ENCODE measurements at places on chromosomes 11 and 22.

- DNase-seq: peak; percentile 34
These were observed 526 bp downstream of the TPST2 start for GRCh38 chr22:26589367-26589844.

DNA sequence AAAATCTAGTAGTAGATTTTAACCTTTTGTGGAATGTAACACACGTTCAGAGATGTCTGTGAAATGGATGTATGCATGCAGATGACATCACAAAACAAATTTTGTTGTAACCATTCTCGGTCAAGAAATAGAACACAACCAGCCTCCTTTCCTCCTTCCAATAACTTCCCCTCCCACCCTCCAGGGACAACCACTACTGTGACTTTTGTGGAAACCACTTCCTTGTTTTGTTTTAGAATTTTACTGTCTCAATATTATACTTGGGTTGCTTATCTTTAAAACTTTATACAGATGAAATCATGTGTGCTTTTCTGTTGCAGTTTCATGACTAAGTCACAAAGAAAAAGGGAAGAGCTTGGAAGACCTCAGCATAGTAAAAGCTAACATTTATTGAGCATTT, 189.4 kb upstream of the NCAM1 start:
- no peak for DNase-seq

- no peak for DNase-seq
These were observed 117.5 kb upstream of the ALX4 start for GRCh38 chr11:44427432-44427831.

- DNase-seq: no peak
These were observed 260.0 kb upstream of the CADM1 start for GRCh38 chr11:115764176-115764575.

- DNase-seq: no peak
These were observed 49.3 kb downstream of the WNT11 start for GRCh38 chr11:76156971-76157427.

- DNase-seq: no peak
These were observed 21.6 kb downstream of the ARVCF start for GRCh38 chr22:19994851-19995610.

- DNase-seq: no peak
These were observed 125.7 kb downstream of the KIRREL3 start for GRCh38 chr11:126874831-126875230.

- DNase-seq: peak; percentile 52
These were observed 18.8 kb upstream of the CDKN1C start for GRCh38 chr11:2904153-2905052.

GRCh38 chr11:70169632-70170031, 33.5 kb upstream of the FADD start:
- no peak for DNase-seq

GRCh38 chr11:6356503-6357055, 33.7 kb upstream of the SMPD1 start:
- DNase-seq: no peak

- DNase-seq: no peak
These were observed 18.9 kb upstream of the MOB2 start for GRCh38 chr11:1505480-1505879.

- no peak for DNase-seq
These were observed 42.0 kb downstream of the GRAMD4 start for GRCh38 chr22:46662226-46662625.

DNA sequence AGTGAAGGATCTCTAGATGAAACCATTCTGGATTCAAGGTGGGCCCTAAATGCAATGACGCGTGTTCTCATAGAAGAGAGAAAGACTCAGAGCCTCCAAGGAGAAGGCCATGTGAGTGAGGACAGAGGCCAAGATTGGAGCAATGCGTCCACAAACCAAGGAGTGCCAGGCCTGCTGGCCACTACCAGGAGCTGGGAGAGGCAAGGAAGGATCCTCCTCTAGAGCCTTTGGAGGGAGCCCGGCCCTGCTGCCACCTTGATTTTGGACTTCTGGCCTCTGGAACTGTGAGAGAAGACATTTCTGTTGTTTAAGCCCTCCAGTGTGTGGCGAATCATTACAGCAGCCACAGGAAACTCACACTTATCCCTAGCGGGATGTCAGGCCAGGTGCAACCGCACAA, 52.7 kb upstream of the SHANK2 start:
- no peak for DNase-seq

DNA sequence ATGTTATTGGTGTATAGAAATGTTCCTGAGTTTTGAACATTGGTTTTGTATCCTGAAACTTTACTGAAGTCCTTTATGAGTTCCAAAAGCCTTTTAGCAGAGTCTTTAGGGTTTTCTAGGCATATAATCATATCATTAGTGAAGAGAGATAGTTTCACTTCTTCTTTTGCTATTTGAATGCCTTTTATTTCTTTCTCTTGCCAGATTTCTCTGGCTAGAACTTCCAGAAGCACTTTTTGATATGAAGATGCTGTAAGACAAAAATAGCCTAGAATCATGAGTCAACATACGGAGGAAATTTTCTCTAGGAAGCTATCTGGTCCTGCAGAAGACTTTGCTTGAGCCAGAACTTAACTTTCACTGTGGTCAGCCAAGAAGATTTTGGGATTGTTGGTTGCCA, 86.7 kb upstream of the IZUMO1R start:
- DNase-seq: no peak

DNA sequence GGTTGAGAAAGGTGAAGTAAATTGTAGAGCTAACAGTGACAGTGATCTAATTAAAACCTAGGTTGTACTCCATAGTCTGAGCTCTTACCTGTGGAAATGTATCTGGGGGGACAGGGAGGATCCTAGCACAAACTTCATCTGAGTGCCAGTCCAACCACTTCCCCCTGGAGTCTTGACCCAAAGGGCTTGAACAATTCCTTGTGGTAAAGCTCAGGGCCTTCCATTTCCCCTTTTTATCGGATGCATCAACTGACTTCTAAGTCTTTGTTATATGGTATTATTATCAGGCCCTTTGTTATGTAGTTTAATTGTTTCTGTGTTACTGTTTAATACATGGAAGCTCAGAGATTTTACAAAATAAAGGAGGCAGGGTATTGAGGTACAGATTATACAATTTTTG, 140.2 kb upstream of the SESN3 start:
- DNase-seq: no peak

- peak; percentile 29 for DNase-seq
These were observed 84.7 kb downstream of the MAML2 start for GRCh38 chr11:96257972-96258934.

DNA sequence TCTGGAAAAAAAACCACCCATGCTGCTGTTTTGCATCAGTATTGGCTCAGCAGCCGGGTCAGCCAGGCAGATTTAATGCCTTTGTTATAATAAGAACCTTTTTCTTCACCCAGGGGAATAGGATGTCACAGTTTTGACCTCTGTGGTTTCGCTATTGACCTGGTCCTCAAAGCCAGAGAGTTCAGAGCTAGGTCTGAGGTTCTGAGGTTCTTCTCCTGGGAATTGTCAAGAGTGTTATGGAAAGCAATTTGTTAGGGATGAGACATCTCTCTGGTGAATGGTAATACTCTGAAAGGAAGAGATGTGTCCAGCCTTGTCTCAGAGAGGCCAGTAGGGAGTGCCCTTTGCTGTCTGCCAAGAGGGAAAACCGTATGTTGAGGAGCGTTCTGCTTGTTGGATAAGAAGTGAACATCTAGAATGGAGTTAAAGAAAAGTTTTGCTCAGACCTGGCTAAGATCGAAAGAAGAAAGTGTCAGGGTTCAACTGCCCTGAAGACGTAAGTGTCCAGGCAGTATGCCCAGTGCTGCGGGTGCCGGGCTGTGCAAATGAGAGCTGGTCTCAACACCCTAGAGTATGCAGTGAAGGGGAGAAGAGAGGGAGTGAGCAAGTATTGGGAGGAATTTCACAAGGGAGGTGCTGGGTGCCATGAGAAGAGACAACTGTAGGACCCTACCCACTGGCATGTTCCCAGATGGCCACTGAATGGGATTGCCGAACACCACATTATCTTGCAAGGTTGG, 150.9 kb upstream of the TTC12 start:
- no peak for DNase-seq

DNA sequence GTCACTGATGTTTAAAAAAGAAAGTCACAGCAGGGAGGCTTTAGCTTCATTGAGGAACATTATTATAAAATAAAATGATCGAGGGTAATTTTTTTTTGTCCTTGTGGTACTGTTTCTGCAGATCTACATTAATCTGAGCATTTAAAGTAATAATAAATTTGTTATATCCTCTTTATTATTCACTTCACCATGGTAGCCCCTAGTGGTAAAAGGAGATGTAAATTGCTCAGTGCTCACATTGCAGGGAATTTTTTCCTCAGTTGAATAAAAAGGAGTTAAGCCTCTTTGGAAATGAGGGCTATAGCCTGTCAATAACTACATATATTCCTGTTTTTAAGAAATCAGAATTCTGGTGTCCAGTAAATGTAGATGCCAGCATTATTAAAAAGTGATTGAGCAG, 99.7 kb upstream of the VPREB1 start:
- no peak for DNase-seq

- peak; percentile 76 for DNase-seq
These were observed 1.2 kb downstream of the SYVN1 start for GRCh38 chr11:65132988-65133700.

DNA sequence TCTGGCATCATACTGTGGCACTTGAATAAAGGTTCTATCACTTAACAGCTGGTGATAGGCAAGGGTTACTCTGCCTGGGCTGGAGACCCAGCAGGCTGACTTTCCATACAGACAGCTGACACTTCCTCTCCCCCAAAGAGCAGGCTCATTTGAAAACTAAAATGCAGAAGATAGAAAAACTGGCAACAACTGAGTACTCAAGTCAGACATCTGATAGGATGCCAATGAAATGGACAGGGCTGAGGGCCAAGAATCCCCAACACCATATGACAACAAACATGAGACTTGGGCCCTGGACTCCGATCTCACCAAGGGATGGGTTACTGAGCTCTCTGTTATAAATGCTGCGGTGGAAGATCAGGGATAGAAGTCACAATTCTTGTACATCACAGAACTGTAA, 237.2 kb downstream of the LRRC4C start:
- DNase-seq: no peak

DNA sequence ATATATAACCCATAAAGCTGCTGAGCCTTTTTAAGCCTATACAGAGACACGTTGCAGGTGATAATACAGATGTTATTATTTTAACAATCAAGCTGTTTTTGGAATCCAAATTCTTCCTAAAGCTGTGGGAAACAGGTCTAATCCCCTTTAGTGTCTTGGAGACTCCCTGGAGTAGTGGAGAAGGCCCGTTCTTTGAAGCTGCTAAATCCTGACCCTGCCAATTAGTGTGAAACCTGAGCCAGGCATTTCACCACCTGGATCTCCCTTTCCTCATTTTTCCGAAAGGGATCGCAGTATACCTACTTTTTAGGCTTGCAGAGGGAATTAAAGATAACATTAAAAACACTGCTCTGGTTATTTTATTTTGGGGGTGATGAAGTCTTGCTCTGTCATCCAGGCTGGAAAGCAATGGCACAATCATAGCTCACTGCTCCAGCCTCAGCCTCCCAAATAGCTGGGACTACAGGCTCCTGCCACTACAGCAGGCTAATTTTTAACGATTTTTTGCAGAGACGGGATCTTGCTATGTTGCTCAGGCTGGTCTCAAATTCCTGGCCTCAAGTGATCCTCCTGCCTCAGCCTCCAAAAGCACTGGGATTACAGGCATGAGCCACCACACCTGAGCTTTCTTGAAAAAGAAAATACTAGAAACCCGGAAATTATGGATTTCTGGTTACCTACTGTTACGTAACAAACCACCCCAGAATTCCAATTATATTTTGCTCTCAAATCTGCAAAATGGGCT, 1.7 kb upstream of the EIF4ENIF1 start:
- DNase-seq: no peak

DNA sequence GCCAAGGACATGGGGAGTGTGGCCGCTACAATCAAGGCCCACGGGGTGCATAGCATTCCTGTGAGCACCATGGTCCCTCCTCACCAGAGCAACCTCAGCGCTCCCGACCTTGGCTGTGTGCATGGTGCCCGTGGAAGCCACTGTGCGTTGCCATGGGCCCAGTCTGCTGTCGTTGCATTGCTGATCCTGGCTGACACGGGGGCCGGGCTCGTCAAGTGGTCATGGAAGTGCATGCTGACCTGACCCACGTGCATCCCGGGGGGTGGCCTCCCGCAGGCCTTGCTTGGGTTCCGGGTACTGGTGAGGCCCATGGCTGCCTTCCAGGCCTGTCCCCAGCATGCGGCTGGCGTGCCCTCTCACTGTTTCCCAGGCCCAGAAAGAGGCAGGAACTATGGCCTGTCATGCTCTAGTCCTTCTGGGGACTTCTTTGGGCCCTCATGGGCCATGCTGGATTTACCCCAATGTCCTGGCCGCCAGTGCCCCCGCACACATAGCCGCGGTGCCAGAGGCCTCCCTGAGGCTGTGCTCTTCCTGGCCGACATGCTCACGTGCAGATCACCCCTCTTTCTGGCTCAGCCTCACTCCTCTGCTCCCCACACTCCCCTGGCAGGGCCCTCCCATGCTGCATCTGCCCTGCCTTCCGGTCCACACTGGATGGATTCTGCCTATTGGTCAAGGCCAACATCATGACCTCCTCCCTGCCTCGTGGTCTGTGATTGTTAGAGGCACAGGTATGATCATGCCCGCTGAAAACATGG, 1258.0 kb downstream of the BRD1 start:
- DNase-seq: no peak

DNA sequence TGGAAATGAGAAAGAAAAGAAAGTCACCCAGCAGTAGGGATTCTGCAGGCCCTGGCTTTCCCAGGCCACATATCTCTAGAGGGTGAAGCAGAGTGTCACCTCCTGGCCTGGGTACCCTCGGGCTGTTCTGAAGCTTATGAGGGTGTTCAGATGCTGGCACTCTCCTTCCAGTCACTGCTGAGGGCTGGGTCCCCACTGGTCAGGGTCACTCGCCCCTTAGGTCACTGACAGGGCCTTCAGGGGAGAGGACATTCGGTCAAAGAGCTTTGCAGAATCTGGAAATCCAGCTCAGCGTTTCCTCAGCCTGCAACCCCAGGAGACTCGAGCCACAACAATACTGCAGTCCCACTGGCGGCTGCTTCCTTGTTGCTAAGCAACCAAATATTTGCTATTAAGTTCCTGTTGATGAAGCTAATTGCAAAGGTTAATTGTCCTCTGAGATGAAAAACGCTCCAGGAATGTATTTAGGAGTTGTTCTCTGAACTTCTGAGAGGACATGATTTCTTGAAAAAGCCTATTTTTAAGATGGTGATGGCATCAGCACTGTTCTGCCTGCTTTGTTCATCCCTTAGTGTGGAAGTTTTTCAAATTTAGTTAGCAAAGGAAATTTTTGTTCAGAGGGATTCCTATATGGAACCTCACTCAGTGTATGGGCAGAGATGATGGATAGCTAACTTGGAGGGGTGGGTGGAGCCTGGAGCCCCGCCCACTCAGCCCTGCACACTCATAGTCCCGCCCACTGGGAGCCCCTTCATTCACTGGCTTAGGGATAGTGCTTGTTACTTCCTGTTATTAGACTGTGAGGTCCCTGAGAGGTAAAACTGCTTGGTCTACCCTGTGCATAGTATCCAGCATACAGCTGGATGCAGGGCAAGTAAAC, 109.2 kb downstream of the CSNK2A3 start:
- DNase-seq: peak; percentile 73

GRCh38 chr11:92531065-92531739, 306.6 kb downstream of the FAT3 start:
- DNase-seq: no peak

DNA sequence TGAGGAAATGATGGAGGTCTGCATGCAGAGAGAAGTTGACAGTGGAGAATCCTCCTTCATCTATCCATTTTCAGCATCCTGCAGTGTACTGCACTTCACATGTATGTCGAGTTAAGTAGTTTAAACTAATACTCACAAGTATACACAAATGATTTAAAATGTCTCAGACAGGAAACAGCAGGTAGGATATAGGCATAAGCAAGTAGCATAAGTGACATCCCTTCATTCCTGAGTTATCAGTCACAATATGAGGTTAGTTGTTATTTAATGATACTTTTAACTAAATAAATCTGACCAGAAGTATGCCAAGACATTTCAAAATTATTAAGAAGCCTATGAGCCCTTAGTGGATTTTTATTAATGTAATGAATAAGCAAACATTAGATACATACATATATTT, 37.4 kb downstream of the MTMR2 start:
- DNase-seq: no peak
